Activated CD8-positive, alpha-beta memory T cell treated with anti-CD3 and anti-CD28 coated beads, Interleukin-2, amount 10 ng/mL, durations not matched to agents 7 days and 5 days (primary cell): ENCODE measurements at places on chromosomes 12 and 14.

DNA sequence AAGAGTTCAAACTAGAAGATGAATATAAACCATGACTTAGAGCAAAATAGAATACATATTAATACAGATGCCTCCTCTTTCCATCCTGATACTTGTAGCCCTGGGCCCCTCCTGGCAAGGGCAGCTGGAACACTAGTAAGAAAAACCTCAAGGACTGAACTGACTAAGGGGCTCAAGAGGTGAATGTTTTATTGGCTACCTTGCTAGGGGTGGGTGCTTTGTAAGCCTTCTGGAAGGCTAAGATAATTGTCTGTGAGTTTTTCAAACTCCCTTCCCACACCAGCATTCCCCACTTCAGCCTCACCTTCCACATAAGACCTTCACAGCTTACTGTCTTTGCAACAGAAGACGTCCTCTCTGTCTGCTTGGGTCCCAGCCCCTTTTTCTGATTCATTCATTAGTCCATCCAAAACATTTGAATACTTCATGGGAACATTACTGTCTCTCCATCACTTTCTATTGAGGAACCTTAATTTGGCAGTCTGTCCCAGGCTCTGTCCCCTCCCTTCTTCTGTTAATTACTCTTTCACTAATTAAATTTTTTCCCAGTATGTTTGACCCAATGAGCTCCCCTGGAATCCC is 1.1 kb upstream of the MARCHF9 start:
- H3K27me3 ChIP-seq: no peaks in the 10 kb centered on the region
- H3K36me3 ChIP-seq: peaks cover 29% of the 10 kb centered on the region
- H3K4me3 ChIP-seq: peak overlapping the region; percentile 82
- H3K4me1 ChIP-seq: peaks cover 55% of the 10 kb centered on the region
- no peak for DNase-seq

- no peaks in the 10 kb centered on the region for H3K4me1 ChIP-seq
Measured at GRCh38 chr14:80024417-80024816, 186.9 kb downstream of the DIO2 start.

- no peaks in the 10 kb centered on the region for H3K27me3 ChIP-seq
- H3K4me3 ChIP-seq: no peak overlapping the region
- no peaks in the 10 kb centered on the region for H3K4me1 ChIP-seq
- no peak overlapping the region for H3K27ac ChIP-seq
- DNase-seq: no peak
Measured at GRCh38 chr12:94416613-94417012, 43.1 kb downstream of the CEP83 start.

DNA sequence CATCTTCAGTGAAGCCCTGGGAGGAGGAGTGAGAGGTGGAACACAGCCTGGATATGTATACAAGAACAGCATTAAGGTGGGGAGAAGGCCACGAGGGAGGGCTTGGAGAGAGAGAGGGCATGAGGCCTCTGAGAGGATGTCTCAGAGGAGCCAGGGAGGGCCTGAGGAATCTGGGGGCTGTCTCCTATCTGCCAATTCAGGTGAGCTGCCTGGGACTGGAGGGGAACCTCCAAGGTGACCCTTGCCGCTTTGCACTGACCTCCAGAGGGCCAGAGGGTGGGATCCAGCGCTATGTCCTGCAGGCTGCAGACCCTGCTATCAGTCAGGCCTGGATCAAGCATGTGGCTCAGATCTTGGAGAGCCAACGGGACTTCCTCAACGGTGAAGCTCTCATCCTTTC is 4.4 kb downstream of the ARHGEF25 start:
- H3K4me3 ChIP-seq: no peak overlapping the region
- peaks cover 90% of the 10 kb centered on the region for H3K27me3 ChIP-seq
- no peak for DNase-seq

DNA sequence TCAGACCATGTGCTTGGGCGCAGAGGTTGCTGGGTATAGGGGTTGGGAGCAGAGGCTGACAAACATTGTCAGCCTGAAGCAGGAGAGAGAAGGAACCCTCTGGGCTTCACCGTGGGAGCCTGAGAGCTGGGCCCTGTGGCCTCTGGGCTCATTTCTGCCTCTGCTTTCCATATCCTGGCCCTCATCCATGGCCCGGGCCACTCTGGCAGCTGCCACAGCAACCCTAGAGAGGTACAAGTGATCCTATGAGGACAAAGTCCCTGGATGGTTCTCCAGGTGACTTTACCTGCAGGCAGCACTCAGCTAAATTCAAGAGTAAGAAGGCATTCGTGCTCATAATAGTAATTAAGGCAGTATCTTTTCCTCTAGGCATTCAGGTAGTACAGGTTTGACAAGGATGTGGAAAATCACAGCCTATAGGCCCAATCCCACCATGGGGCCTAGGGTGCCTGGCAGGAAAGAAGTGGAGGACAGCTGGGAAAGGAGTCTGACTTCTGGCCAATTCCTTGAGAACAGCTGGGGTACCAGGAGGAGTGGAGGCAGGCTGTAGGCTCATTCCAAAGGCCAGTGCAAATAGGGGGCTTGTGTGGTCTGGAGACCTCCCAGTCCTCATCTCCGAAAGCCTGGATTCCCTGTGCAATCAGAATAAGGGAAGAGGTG is 3.6 kb upstream of the TTC7B start:
- H3K4me3 ChIP-seq: no peak overlapping the region
- H3K27me3 ChIP-seq: peaks cover 15% of the 10 kb centered on the region
- H3K36me3 ChIP-seq: peaks cover 12% of the 10 kb centered on the region
- H3K27ac ChIP-seq: no peak overlapping the region
- H3K4me1 ChIP-seq: peaks cover 14% of the 10 kb centered on the region
- no peak for DNase-seq

- peaks cover 22% of the 10 kb centered on the region for H3K27me3 ChIP-seq
- no peak overlapping the region for H3K4me3 ChIP-seq
- H3K27ac ChIP-seq: no peak overlapping the region
- DNase-seq: no peak
Measured at GRCh38 chr12:39144613-39145061, 239.2 kb upstream of the CPNE8 start.

- no peak overlapping the region for H3K4me3 ChIP-seq
- no peak overlapping the region for H3K27ac ChIP-seq
- peaks cover 8% of the 10 kb centered on the region for H3K27me3 ChIP-seq
- no peaks in the 10 kb centered on the region for H3K36me3 ChIP-seq
Measured at GRCh38 chr12:52581481-52581880, 7.8 kb upstream of the KRT74 start.

DNA sequence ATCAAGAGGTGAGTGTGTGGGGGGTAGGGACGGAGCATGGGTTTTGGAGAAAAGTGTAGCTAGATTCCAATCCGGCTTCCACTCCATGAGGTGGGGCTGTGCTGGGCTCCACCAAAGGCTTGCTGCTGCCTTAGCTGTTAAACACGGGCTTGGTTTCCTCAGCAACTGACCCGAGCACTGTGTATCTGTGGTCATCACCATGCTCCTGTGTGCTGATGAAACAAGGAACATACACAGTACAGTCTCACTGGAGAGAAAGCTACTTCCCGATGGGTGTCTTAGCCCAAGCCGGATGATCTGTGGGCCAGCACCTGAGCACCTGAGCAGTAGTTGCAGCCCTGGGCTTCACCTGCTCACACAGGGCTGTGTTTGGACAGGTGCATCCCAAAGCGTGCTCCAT is 52.9 kb upstream of the VRK1 start:
- H3K4me3 ChIP-seq: no peak overlapping the region
- peaks cover 51% of the 10 kb centered on the region for H3K27me3 ChIP-seq
- peaks cover 3% of the 10 kb centered on the region for H3K4me1 ChIP-seq
- no peak for DNase-seq

GRCh38 chr12:69685810-69686209 is 13.3 kb downstream of the BEST3 start:
- DNase-seq: no peak
- no peak overlapping the region for H3K27ac ChIP-seq
- peaks cover 9% of the 10 kb centered on the region for H3K4me1 ChIP-seq
- H3K4me3 ChIP-seq: no peak overlapping the region
- H3K27me3 ChIP-seq: peaks cover 33% of the 10 kb centered on the region

DNA sequence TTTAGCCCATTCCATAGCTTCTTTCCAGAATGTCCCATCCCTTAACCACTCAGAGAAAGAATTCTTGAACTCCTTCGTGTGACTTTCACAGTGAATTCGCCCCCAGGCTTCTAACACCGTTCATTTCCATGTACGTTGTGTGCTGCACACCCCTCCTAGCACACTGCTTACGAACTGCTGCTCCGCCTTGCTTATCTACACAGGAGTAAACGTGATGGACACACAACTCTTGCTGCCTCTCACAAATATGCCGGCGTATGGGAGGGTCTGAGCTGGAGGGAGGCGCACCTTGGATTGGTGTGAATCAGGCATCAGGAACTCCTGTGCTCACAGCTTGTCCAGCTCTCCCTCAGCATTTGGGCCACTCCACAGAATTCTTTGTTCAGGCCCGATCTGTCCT is 3.9 kb upstream of the ADGRD1 start:
- no peak overlapping the region for H3K27ac ChIP-seq
- DNase-seq: no peak
- H3K27me3 ChIP-seq: peaks cover 28% of the 10 kb centered on the region
- H3K36me3 ChIP-seq: no peaks in the 10 kb centered on the region
- no peaks in the 10 kb centered on the region for H3K4me1 ChIP-seq
- no peak overlapping the region for H3K4me3 ChIP-seq

DNA sequence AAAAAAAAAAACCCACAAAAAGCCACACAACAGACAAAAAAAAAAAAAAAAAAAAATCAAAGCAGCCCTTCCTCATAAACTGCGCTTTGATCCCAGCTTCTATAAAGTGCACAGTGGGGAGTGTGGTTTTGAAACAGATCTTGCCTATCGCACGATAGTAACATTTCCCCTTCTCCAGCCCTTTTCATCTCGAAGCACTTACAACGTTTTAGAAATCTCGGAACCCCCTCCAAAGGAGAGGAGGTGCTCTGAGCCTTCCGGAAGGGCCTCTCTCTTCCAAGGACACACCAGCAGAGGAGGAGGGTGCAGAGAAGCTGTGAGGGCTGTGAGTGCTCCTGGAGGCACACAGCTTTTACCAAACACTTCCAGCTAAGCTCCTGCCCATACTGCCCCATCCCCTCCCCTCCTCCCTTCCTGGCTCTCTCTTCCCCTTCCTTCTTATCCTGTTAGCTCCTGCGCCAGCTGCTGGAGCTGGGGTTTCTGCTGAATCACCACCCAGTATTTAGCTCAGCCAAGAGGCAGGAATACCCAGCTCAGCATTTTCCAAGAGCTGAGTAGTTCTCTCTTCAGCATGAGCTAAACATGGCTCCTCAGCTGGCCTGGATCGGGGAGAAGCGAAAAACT is 28.4 kb downstream of the SLC7A8 start:
- H3K27ac ChIP-seq: no peak overlapping the region
- H3K4me1 ChIP-seq: no peaks in the 10 kb centered on the region
- no peak overlapping the region for H3K4me3 ChIP-seq
- DNase-seq: no peak
- H3K27me3 ChIP-seq: peaks cover 22% of the 10 kb centered on the region

- H3K27ac ChIP-seq: no peak overlapping the region
- H3K4me3 ChIP-seq: peak overlapping the region; percentile 80
Measured at GRCh38 chr12:27781680-27782079, 1.6 kb upstream of the MANSC4 start.

DNA sequence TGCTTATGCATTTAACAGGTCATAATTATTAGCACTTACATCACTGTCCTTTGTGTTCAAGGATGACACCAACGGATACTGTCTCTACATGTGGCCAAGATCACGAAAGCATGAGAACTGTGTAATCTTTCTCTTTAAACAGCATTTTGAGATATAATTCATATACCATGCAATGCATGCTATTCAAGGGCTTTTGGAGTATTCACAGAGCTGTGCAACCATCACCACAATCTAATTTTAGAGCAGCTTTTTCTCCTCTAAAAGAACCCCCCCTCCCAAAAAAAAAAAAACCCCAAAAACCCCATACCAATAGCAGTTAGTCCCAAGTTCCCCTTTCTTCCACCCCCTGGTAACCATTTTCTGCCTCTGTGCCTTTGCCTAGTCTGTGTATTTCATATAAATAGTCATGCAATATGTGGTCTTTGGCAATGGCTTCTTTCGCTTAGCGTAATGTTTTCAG is 60.6 kb downstream of the SPRING1 start:
- no peaks in the 10 kb centered on the region for H3K36me3 ChIP-seq
- H3K4me1 ChIP-seq: peaks cover 44% of the 10 kb centered on the region
- H3K4me3 ChIP-seq: no peak overlapping the region

- peaks cover 7% of the 10 kb centered on the region for H3K4me1 ChIP-seq
- H3K27ac ChIP-seq: no peak overlapping the region
- DNase-seq: no peak
- no peak overlapping the region for H3K4me3 ChIP-seq
Measured at GRCh38 chr14:38209572-38210557, 2.2 kb downstream of the SSTR1 start.

DNA sequence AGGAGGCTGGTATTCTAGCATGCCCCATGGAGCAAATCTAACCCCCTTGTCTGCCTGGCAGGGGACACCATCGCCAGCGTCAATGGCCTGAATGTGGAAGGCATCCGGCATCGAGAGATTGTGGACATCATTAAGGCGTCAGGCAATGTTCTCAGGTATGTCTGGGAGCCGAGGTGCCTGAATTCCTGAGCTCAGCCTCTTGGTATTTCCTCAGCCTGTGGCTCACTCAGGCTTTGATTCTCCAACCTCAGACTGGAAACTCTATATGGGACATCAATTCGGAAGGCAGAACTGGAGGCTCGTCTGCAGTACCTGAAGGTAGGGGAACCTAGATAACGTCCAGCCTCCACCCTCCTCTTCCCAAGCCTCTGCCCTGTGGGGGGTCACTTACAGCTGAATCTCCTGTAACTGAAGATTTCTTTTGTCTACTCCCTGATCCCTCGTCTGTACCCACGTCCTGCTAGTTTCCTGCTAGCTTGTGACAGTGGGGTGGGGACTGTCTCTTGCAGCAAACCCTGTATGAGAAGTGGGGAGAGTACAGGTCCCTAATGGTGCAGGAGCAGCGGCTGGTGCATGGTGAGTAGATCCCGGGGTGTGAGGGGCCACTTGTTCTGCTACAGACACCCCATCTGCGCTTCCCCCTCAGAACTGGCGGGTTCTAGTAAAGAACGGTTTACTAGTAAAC is 7.0 kb downstream of the TAMALIN start:
- no peak overlapping the region for H3K27ac ChIP-seq
- no peaks in the 10 kb centered on the region for H3K36me3 ChIP-seq

- DNase-seq: no peak
- H3K36me3 ChIP-seq: no peaks in the 10 kb centered on the region
- H3K27ac ChIP-seq: no peak overlapping the region
Measured at GRCh38 chr14:29815016-29815674, 112.5 kb downstream of the PRKD1 start.

GRCh38 chr12:31868965-31869364 is 90.2 kb upstream of the RESF1 start:
- no peak for DNase-seq
- H3K27ac ChIP-seq: no peak overlapping the region
- H3K4me1 ChIP-seq: peaks cover 6% of the 10 kb centered on the region
- no peak overlapping the region for H3K4me3 ChIP-seq
- H3K27me3 ChIP-seq: no peaks in the 10 kb centered on the region
- peaks cover 18% of the 10 kb centered on the region for H3K36me3 ChIP-seq

- no peaks in the 10 kb centered on the region for H3K36me3 ChIP-seq
- DNase-seq: no peak
- H3K4me3 ChIP-seq: no peak overlapping the region
Measured at GRCh38 chr12:124296916-124297351, 2.0 kb downstream of the RFLNA start.
